ENCODE measurements at places on chromosomes 1 and 21. TPM values are rescaled to one million over a fixed set of nuclear protein-coding genes. Genes with fewer than 3 reads are reported as not detected.

Gene DCST1
- not detected for total RNA-seq

Gene CLCA4
- not detected for total RNA-seq

Gene OR10K1
- total RNA-seq: not detected

Gene CRABP2
- total RNA-seq: 119 TPM

Gene GBP3
- total RNA-seq: not detected

Gene CSMD2
- total RNA-seq: 14.6 TPM

Gene KIF17
- total RNA-seq: 9.9 TPM

Gene UTS2
- total RNA-seq: not detected

Gene SLC9C2
- not detected for total RNA-seq

Data from H1 (cell line).